Nephron progenitor cell (in vitro differentiated cells): ENCODE measurements at places on chromosomes 5 and 9.

DNA sequence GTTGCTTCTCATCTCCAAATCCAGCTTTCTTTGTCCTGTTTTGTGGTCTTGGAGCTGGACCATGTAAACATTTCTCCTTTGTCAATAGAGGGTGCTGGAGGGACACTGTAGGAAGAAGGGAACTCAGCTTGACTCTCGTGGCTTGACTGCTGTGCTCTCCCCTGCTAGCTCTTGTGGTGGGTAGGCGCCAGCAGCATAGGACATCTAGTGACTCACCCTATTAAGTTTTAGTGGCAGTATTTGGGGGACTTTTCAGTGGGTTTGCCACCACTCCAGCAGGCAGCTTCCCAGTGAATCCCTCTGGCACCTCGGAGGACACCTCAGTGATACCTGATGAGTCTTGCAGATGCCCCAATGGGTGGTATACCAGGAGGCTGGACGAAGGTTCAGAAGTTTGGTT is 97.8 kb downstream of the TSSK1B start:
- no peak for DNase-seq

- DNase-seq, result no peak
These were observed 27.1 kb downstream of the ARPC5L start for GRCh38 chr9:124889006-124889405.

- DNase-seq, result no peak
These were observed 712 bp upstream of the HSPA4 start for GRCh38 chr5:133051061-133051541.

GRCh38 chr5:10264604-10265003 is 14.5 kb downstream of the CCT5 start:
- DNase-seq, result no peak
